Calu3 (cell line): ENCODE measurements at places on chromosomes 7 and 10. TPM values are rescaled to one million over a fixed set of nuclear protein-coding genes. Genes with fewer than 3 reads are reported as not detected.

Gene CALML3
- total RNA-seq = not detected in 2 replicates

Gene ELAPOR2
- total RNA-seq = 0.68 and 0.83 TPM in 2 replicates

Gene OPN4
- not detected in 2 replicates for total RNA-seq

Gene TDRD1
- total RNA-seq = not detected in 2 replicates

Gene UCN3
- not detected in 2 replicates for total RNA-seq

Gene STEAP4
- 7.4 and 11.3 TPM in 2 replicates for total RNA-seq

Gene PDLIM1
- total RNA-seq = 49.7 and 50.2 TPM in 2 replicates

Gene HOXA7
- not detected in 2 replicates for total RNA-seq

Gene CALY
- total RNA-seq = not detected in 2 replicates

Gene FOXP2
- total RNA-seq = 1.6 and 2.5 TPM in 2 replicates

Gene HIBADH
- total RNA-seq = 74.6 and 75.9 TPM in 2 replicates

Gene DDC
- 3.7 and 5.2 TPM in 2 replicates for total RNA-seq

Gene RALA
- 58.1 and 64.8 TPM in 2 replicates for total RNA-seq

Gene PPP1R17
- not detected in 2 replicates for total RNA-seq

Gene HOXA11
- total RNA-seq = 0.39 and 0.54 TPM in 2 replicates

Gene HOXA13
- 1.3 and 1.6 TPM in 2 replicates for total RNA-seq

Gene TFPI2
- total RNA-seq = 213 and 218 TPM in 2 replicates

Gene ZNF727
- not detected in 2 replicates for total RNA-seq

Gene TMUB1
- total RNA-seq = 49.9 and 51.2 TPM in 2 replicates

Gene PON3
- 5.3 and 6.5 TPM in 2 replicates for total RNA-seq

Gene SSMEM1
- total RNA-seq = not detected in 2 replicates

Gene CALHM3
- not detected in 2 replicates for total RNA-seq
